ENCODE measurements at places on chromosomes 1 and 21.

DNA sequence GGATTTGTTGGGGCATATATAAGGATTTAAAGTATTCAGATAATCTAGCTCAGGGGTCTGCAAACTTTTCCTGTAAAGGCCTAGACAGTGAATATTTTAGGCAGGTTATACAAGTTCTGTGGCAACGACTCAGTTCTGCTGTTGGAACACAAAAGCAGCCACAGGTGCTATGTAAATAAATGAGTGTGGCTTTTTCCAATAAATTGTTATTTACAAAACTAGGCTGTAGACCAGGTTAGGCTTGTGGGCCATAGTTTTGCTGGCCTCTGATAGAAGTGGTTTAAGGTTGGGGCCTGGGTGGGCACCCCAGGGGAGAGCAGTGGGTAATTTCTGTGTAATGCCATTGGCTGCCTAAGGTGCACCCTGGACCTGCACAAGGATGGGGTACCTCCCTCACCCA is 16.9 kb upstream of the IGFN1 start:
- no peak for DNase-seq

- no peak for DNase-seq
These were observed 8.6 kb downstream of the SLC2A1 start for GRCh38 chr1:42950116-42950481.

DNA sequence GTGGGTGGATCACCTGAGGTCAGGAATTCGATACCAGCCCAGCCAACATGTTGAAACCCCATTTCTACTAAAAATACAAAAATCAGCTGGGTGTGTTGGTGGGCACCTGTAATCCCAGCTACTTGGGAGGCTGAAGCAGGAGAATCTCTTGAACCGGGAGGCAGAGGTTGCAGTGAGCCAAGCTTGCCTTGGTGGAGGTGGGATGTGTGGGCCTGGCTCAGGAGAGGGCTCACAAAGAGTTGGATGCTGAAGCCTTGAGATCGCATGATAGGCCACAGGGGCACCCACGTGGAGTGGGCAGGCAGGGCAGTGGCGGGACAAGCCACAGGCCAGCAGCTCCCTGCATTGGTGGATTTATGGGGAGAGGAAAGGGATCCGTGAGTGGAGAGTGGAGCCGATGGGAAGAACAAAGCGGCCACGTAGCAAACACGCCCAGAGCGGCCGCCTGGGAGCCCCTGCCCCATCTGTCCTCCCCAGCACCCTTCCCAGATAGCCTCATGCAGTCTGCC is 4.4 kb downstream of the THAP3 start:
- no peak for DNase-seq

DNA sequence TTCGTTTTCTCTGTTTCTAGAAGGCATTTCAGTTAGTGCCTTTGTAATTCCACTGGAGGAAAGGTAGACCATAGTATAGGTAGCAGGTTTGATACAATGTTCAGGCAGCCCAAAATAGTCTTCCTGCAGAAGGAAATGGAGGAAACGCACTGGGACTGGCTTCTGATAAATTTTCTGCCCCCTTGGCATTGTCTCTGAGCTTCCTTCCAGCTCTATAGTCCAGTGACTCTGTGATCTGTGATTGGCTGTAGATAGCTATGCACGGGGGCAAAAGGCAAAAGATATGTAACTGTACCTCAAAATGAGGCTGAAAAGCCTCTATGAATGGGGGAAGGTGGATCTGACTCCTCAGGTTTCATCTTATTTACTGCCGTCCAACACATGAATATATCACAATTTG is 5.8 kb upstream of the MAGOH start:
- no peak for DNase-seq

DNA sequence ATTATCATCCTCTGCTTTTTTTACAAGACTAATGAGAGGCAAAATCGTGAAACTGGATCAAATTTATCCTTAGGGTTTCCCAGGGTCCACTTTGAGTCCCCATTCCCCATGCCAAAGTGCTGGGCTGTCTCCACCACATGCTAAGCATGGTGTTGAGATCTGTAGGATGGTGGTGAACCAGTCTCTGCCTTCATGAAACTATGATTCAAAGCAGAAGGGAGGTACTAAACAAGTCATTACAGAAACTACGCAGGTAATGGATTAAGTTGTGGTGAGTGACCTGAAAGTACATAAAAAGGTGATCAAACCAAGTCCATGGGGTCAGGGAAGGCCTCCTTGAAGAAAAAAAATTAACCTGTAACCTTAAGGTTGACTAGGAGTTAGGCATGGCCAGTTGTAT is 265.2 kb downstream of the ATG4C start:
- DNase-seq = no peak

GRCh38 chr1:170704256-170704655 is 40.3 kb downstream of the PRRX1 start:
- no peak for DNase-seq

GRCh38 chr1:36206323-36206858 is 17.9 kb upstream of the THRAP3 start:
- no peak for DNase-seq

Data from GM12892 (cell line).